ENCODE measurements at places on chromosomes 2 and 18.

- no peak for DNase-seq
Observed at GRCh38 chr2:102657770-102658169, 38.4 kb downstream of the SLC9A2 start.

DNA sequence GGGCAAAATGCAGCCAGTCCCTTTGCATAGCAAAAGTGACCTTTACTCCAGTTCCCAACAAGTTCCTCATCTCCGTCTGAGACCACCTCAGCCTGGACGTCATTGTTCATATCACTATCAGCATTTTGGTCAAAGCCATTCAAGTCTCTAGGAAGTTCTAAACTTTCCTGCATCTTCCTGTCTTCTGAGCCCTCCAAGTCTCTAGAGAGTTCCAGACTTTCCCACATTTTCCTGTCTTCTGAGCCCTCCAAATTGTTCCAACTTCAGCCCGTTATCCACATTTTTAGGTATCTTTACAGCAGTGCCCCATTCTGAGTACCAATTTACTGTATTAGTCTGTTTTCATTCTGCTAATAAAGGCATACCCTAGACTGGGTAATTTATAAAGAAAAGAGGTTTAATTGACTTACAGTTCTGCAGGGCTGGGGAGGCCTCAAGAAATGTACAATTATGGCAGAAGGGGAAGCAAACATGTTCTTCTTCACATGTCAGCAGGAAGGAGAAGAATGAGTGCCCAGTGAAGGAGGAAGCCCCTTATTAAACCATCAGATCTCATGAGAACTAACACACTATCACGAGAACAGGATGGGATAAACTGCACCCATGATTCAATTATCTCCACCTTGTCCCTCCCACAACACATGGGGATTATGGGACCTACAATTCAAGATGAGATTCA lies 123.7 kb downstream of the MYCN start:
- DNase-seq, result no peak

DNA sequence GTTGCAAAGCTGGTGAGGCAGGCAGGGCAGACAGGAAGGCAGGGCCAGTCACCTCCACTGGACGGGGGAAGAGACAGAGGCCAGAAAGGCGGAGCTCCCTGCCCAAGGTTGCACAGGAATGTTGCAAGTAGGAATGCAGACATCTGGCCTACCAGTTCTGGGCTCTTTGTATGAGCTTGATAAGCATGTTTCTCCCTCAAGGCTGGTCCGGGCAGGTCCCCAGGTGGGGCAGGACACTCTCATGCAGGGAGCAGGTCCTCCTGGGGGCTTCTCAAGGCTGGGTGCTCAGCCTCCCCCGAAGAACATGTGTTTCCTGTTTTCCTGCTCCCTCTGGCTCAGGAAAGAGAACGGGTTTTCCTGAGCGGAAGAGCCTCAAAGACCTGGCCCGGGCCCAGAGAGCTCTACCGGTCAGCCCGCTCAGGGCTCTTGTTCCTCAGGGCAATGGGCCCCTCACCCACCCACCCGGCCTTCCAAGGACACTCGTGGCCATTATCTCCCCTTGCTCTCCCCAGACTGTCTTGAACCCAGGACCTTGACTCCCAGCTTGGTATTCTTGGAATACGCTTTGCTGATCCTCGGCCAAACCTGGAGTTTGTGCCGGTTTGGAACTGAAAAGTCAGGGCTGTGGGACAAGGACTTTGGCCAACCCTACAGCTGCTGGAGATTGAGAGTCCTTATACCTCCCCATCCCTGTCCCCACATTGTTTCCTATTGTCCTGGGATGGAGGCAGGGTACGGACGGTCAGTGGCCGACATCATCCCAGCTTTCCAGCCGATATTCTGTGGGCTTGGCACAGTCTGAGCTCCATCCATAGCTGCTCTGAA lies 87.7 kb upstream of the HAAO start:
- DNase-seq, result peak; percentile 67

GRCh38 chr2:232139786-232140562 lies 178.5 kb downstream of the DIS3L2 start:
- DNase-seq, result no peak

DNA sequence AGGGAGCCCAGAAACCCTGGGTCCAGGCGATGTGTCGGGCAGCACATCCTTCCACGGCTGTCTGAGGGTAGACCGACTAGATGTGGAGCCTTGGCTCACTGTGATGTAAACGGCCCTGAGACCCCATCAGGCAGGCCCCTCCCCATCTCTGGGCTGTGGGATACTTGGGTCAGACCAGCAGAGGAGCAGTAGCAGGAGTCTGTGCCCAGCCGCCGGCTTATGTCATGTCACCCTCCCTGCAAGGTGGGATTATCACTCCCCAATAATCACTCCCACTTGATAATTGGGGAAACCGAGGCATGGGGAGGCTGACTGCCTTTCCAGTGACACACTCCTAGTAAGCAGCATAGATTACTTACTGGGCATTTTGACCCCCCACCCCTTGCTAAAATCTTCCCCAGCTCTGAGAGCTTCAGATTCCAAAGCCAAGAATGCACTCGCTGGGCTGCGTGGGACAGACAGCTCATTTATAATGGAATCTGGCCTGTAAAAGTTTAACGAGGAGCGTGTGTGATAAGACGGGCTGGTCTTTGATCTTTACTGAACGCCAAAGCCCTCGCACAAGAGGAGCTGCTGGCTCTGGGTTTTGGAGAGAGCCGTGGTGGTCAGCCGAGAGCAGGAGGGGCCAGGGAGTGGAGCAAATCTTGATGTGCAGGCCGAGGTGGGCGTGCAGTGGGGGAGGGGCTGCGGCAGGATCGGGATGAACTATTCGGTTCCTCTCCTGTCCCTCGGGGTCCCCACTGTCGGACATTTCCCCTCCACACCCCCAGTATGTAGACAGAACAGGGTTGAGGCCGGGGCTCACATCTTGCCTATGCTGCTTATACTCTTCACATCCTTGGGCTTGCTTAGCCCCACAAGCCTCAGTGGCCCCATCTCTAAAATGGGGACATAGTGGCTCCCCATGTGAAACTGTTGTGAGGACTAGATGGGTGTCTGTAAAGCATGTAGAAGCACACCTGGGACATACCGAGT lies 200.0 kb downstream of the GLI2 start:
- no peak for DNase-seq

- DNase-seq, result peak; percentile 88
Observed at GRCh38 chr2:95526360-95527341, 42.1 kb upstream of the TRIM43B start.

- no peak for DNase-seq
Observed at GRCh38 chr2:12918835-12919445, 202.2 kb downstream of the TRIB2 start.

DNA sequence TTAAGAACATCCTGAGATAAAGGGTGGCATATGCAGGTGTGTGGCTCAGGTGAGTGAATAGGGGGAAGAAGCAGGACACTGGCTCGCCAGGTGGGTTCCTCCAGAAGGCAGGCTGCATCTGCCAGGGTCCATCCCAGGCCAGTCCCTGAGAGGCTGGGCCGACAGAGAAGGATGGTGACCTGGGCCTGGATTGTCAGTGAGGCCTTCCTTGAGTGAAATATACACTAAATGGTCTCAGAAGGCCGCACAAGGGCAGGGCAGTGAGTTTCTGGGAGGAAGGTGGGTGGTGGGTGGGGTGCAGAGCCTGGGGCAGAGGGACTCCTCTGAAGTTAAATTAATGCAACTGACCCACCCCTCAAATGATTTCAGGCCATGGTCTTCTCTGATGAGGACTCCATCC lies 182.1 kb downstream of the ANKRD30B start:
- DNase-seq, result peak; percentile 40

DNA sequence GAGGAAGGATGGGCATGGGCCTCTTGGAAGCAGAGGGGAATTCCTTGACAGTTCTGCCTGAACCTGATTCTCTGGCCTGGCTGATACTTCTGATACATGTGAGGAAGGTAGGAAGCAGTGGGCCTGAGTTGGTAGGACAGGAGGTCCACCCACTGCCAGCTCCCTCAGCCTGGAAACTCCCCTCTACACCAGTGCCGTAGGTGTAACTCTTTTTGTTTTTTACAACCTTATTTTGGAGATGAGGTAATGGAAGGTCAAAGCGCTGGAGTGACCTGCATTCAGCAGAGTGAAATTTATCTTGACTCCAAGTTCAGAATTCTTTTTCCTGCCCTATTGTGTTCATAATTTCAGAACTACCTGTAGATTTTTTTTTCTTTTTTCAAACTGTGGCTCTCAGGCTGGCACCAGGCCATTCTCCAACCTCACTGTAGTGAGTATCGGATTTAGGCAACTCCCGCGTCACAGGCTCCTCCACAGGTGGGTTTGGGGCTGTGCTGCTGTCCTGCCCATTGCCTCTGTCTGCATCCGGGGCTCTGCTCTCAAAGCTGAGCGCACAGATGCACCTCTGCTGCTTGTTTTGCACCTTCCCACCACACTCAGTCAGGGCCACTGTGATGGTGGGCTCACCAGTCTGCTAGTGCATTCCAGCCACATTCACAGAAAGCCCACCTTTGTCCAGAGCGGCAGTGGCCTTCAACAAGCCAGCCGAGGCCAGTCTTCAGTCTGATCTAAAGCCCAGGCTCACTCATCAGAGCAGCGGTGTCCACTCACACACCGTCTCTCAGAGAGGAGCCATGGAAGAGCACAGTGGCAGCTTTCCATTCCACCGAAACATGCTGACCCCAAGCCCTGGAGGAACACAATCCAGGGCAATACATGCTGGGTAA lies 87.2 kb downstream of the UXS1 start:
- no peak for DNase-seq

- no peak for DNase-seq
Observed at GRCh38 chr18:66280470-66280869, 323.4 kb downstream of the CDH19 start.

DNA sequence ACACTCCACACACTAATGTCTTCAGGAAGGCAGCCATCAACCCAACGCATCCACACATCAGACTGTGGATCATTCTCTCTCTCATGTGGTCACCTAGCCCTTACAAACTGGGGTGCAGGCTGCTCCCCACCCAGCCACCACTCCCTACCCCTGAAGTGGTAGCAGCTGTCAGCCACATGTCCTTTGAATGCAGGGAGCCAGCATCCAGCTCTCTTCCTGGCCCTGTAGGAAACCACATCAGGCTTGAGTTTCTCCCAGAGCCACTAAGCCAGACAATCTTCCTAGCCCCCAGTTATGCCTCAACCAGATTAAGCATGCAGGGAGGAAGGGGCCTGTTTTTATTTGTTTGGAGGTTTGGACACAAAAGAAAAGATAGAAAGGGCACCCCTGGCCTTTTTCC lies 52.8 kb upstream of the SPP2 start:
- no peak for DNase-seq

- no peak for DNase-seq
Observed at GRCh38 chr2:207091176-207091575, 74.6 kb downstream of the KLF7 start.

- DNase-seq, result no peak
Observed at GRCh38 chr18:21049306-21049705, 62.3 kb downstream of the ROCK1 start.

DNA sequence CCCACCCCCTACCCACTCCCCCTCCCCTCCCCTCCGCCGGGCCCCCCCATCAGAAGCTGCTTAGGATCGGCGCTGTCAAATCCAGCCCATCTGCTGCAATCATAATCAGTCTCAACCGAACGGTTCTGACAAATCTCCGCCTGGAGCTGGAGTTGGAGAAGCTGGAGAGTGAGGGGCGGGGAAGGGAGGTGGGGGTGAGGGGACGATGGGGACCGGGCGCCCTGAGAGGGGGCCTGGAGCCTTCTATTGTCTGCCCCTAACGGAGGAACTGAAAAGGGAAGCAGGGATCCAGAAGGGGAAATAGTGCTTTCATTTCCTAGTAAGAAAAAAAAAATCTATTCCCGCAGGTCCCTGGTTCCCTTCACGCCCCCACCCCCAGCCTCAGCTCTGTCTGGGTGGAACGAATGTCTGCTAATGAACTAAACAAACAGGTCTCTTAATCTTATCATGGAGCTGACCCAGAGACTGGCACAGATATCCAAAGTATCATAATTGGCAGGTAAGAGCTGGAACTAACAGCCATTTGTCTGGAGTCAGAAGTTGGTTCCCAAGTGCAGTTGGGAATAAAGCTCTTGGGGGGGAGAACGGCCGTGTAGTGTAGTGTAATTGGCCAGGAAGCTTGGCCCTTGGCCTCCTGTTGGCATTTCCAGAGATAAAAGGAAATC lies 301.2 kb downstream of the NCKAP5 start:
- DNase-seq, result no peak

DNA sequence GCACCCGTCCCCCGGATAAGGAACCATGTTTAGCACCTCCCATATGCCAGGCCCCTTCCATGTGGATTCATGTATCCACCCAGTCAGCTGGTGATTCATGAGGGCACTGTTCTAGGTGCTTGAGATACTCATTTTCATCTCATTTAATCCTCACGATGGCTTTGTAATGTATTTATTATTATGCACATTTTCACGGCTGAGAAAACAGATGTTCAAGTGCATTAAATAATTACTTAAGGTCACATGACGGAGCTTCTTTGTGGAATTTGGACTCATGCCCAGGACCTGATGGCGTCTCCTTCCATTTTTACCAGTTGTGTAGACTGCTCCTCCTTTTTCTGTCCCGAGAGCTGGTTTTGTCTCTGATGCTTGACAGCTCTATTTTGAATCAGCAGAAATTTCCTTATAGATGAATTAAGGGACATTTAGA lies 72.2 kb upstream of the RBM44 start:
- DNase-seq, result no peak

- no peak for DNase-seq
Observed at GRCh38 chr2:85853499-85854165, 35.2 kb downstream of the ST3GAL5 start.

DNA sequence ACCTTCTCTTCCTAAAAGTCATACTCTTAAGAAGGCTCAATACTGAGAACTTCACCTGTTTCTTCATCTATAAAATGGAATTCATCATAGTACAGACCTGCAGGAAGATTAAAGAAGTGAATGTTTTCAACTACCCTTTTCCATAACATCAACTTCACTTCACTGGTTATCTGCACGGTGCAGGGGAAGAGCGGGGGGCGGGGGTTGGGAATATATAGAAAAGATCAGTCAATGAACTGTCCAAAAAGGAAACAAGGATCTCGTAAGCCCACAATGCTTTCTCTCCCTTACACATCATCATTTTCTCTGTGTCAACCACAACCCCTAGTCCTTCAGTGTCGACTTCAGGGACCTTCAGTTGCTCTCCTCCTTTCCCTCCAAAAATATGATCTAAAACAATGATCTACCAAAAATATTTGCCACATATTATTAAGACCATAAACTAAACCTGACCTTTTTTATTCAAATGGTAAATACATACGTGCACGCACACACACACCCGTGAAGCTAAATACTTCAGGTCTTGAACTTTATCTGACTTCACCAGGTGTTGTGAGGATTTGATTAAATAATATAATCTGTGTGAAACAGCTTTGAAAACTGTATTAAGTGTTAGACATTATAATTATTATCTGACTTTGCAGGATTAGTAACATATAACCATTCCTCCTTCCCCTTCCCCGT lies 4.9 kb downstream of the MBOAT2 start:
- DNase-seq, result no peak

- no peak for DNase-seq
Observed at GRCh38 chr2:117981810-117982209, 32.1 kb downstream of the CCDC93 start.

- DNase-seq, result no peak
Observed at GRCh38 chr2:222300726-222301052, 1.9 kb upstream of the PAX3 start.

DNA sequence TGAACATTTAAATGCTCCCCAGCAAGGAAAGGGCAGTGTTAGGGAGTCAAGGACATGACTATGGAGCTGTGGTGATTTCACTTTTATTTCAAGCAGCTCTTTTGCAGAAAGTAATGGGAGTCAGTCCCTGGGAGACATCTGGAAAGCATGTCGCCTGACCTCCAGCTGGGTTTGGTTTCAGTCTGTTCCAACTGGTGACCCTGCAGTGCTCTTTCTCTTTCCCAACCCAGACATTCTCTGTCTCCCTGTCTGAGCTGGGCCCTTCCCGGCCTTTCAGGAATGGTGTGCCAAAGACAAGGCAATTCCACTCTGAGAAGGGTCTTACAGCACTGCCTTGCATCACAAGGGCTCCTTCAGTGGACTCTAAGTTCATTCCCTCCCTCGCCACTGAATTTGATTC lies 323.2 kb downstream of the OSR1 start:
- DNase-seq, result no peak
